ENCODE measurements at places on chromosomes 4 and X.
A peak's percentile ranks its signal among the peaks of the same experiment; 100 is the strongest.

DNA sequence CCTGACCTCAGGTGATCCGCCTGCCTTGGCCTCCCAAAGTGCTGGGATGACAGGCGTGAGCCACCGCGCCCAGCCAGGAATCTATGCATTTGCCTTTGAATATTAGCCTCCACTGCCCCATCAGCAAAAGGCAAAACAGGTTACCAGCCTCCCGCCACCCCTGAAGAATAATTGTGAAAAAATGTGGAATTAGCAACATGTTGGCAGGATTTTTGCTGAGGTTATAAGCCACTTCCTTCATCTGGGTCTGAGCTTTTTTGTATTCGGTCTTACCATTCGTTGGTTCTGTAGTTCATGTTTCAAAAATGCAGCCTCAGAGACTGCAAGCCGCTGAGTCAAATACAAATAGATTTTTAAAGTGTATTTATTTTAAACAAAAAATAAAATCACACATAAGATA, 44.2 kb upstream of the SHOX start:
- no peak for DNase-seq

DNA sequence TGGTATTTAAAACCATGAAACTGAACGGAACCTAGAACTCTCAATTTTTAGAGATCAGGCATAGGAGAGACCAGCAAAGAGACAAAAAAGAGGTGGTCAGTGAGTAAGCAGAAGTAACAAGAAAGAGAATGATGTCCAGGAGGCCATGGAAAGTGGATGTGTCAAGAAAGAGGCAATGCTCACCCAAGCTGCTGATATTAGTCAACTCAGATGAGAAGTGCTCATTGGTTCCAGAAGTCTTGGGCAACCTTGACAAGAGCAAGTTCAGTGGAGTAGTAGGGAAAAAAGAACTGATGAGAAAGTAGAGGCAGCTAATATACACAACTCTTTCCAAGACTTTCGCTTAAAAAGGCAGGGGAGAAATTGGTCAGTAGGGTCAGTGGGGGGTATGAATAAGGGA, 23.0 kb upstream of the CCDC149 start:
- no peak for DNase-seq

GRCh38 chrX:12052109-12052508, 86.2 kb upstream of the FRMPD4 start:
- DNase-seq: no peak

GRCh38 chrX:23664496-23664895, 2.8 kb upstream of the PRDX4 start:
- DNase-seq: no peak

DNA sequence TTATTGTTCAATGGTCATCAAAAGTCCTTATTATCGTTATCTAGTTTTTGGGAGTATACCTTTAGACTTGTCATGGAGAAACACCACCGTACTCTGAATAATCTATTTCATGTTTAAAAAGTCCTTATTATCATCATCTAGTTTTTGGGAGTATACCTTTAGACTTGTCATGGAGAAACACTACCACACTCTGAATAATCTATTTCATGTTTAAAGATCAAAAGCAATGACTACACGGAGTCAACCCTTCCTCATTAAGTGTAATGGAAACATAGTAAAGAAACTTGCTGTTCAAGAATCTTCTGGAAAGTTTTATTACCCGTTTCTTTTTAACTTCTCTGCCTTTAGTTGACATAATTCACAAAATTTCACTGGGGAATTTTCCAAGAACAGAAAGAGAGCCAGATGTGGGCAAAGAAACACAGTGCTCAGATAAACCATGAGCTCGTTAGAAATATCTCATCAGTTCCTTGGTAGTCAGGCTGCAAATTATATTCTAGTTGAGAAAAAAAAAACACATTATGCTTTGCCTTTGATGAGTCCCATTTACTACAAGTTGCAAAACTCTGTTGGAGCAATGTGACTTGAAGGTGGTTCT, 158.8 kb downstream of the AFAP1 start:
- no peak for DNase-seq

- no peak for DNase-seq
Observed at GRCh38 chrX:46310815-46311497, 234.3 kb downstream of the ZNF674 start.

DNA sequence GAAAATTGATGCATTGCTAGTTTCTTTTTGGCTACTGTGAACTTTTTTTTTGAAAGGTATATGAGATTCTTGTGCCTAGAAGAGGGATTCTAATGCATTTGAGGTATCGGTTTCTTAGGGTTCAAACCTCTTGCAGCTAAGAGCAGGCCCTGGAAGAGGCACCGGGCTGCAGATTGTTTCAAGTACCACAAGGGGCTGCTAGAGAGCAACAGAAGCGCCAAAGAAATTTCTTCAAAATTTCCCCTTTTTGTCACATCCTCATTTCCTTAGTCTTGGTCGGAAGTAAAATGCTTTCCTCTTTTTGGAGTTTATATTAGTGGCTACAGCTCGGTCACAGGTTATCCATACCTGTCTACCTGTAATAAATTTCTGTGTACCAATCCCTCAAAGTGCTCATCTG, 89.8 kb downstream of the PDGFRA start:
- peak; percentile 43 for DNase-seq

- no peak for DNase-seq
Observed at GRCh38 chrX:155876704-155877103, 4.4 kb upstream of the VAMP7 start.

GRCh38 chrX:2817036-2817435, 11.7 kb upstream of the GYG2 start:
- DNase-seq: no peak

Data from fibroblast of skin of back (primary cell).